RWPE1 (cell line): ENCODE measurements at places on chromosomes 7 and 10.

DNA sequence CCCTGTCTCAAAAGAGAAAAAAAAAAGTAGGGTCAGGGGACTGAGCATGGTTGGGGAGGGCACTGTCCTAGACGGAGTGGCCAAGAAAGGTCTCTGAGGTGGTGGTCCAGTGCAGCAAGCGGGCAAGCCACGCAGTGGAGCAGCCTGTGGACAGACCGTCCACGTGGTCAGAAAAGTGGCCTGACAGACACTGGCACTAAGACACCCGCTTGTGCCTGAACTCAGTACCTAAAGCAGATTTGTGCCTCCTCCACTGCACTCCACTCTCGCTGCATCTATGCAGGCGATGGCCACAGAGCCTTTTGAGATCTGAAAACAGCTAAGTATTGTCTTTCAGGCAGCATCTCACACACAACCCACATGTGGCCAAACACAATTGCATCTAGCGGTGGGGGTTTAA lies 8.8 kb downstream of the ASB10 start:
- no peak for DNase-seq

DNA sequence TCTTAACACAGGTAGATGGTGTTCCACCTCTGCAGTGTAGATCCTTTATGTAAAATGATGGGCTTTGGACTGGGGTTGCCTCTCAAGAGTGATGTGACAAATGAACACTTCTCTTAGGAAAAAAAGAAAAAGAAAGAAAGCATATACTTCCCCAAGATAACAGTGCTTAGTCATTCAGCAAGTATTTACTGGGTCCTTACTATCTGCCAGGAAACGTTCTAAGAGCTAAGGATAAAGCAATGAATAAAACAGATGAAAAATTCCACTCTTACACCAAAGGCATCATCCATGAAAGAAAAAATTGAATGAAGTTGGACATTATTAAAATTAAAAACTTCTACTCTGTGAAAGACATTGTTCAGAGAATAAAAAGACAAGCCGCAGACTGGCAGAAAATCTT lies 177.3 kb downstream of the C7orf25 start:
- DNase-seq: no peak

DNA sequence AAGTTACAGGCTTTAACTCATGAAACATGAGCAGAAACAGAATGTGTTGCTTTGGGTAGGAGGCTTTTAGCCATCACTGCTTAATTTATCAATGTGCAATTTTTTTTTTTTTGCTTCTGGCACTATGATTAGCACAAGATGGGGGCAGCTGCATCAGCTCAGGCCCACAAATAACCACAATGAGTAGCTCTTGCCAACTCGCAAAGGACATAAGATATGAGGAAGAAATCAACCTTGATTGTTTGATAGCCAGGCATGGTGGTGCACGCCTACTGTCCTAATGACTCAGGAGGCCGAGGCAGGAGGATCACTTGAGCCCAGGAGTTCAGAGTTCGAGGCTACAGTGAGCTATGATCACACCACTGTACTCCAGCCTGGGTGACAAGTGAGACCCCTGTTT lies 12.3 kb downstream of the NOD1 start:
- DNase-seq: no peak

- no peak for DNase-seq
Observed at GRCh38 chr7:17184805-17185689, 113.4 kb upstream of the AHR start.

DNA sequence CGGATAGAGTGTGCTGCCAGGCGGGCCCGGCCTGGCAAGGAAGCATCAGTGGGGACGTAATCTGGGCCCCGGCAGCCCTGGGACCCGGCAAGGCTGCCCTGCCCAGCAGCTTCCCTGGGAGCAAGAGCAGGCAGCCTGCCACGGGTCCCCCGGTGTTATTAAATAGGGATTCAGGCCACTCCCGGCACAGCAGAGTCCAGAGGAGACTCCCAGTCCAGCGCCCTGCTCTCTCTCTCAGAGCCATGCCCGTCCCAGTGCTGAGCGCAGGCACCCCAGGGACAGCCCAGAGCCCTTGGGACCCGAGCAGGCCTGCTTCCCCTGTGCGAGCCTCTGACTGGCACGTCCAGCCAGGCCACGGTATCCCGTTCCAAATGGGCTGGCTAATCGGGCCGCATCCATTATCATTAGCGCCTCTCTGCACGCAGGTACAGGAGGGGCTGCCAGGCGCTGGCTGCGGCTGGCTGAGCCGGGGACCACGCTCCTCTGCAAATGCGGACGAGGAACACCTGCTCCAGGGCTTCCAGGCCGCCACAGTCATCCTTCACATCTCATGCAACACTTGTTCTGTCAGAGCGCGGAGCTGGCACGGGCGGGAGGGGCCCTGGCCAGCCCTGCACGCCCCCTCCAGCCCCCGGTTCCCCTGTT lies 344.2 kb upstream of the MKI67 start:
- no peak for DNase-seq

DNA sequence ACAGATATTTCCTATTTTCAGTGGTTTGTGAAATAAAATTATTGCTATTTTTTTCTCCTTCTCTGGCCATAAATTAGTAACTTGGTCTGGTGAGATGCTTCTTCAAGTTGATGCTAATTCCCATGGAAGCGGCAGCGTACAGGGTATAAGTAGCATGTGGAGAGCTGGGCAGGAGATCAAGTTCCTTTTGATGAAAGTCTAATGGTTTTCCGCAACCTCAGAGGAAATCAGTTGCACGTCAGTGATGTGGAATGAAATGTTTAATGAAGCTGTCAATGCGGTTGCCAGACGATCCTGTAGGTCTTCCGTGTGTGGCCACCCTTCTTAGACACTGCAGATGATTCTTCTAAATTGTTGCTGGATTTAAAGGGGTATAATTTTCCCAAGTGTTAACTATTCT lies 236.4 kb upstream of the GRM3 start:
- no peak for DNase-seq

GRCh38 chr10:73873838-73874215 lies 528 bp downstream of the CAMK2G start:
- no peak for DNase-seq

GRCh38 chr7:46830-47140 lies 145.6 kb upstream of the FAM20C start:
- no peak for DNase-seq

DNA sequence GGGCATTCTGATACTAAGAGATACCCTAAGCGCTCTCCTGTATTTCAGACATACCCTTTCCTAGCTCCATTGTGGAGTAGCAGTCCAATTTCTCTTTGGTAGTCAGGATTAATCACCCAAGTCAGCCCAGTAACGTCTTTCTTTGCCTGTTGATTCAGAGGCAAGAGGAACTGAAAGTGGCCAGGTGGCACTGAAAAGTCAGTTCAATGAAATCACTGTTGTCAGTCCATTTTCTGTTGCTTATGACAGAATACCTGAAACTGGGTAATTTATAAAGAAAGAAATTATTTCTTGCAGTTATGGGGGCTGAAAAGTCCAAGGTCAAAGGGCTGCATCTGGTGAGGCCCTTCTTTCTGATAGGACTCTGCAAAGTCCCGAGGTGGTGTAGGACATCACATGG lies 40.2 kb downstream of the ANKRD61 start:
- no peak for DNase-seq

DNA sequence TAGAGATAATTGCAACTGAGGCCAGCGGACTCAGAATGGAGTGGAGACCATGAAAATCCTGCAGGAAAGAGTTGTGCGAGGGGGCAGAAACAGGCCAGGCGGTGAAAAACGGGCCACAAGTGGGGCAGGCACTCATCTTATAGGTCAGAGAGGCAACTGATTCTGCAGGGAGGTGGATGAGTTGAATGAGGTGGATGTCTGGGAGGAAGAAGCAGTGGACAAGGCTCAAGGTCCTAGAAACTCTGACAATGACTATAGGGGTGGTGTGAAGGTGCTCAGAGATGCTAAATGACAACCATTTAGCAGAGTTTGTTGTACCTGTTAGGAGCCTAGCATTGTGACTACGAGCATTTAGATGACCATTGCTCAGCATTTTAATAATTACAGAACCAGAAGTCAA lies 33.6 kb downstream of the MBL2 start:
- DNase-seq: no peak

DNA sequence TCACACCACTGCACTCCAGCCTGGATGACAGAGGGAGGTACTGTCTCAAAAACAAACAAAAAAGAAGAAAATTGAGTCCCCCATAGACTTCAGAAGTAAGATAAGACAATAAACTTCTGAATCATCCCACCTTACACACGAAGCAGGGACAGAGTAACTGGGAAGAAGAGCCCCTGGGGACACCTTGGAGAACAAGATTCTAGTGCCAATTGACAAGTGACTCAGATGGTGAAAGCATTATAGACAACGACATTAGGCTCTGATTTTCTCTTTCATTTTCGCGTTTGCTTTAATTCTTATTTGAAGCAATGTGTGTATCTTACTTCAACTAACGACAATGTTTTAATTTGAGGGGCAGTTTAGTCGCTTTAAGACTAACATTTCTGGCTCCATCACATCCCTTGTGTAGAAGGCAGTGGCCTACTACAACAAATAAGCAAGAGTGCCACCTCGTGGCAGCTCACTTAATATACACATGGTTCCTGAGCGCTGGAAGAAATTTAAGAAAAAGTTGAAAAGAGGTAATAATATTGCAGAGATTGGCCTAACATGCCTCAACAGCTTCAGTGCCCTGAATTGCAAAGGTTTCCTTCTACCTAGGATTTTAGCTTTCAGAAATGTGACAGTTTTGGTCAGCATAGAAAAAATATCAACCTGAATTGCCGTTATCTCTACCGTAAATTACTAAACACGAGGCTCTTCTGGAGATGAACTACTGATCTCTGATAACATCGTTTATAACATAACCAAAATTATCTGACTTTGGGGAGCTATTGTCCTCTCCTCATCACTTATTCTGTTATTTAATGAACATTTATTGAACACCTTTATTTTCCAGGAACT lies 36.7 kb downstream of the ASNS start:
- peak; percentile 19 for DNase-seq

DNA sequence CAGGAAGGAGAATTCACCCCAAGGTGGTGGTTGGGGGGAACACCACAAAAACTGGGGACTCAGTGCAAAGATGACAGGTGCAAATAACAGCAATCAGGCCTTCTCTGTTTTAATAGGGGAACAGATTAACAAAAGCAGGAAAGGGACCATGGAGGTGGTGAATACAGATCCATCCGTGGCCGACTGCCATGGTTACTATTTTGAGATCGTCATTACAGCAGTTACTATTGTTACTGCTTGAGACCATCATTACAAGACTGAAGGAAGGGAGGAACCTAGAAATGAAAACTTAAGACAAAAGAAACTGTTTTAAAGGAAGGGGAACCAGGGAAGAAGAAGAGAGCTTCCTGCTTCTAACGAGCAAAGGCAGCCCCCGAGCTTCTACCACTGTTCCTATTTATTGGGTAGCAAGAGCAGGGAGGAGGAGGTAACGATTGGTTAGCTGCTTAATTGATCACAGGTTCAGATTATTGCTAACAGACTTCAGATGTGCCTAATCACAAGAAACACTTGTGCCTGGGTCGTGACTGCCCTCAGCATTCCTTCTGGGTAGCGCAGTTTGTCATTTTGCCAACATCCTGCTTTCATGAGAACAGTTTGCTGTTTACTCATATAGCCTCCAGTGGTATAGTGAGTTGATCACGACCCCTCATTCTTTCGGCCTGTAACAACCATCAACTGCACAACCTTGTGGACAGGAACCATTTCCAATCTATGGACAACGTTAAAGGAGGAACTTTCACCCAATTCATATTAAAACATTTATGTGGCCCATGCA lies 216.3 kb downstream of the CHCHD3 start:
- no peak for DNase-seq

GRCh38 chr7:45712057-45712689 lies 138.0 kb downstream of the ADCY1 start:
- DNase-seq: no peak

GRCh38 chr10:132532749-132533560 lies 4.6 kb upstream of the INPP5A start:
- DNase-seq: peak; percentile 91

GRCh38 chr10:121405096-121405495 lies 193.1 kb downstream of the FGFR2 start:
- DNase-seq: no peak

- no peak for DNase-seq
Observed at GRCh38 chr10:52993109-52993508, 220.5 kb upstream of the MBL2 start.

GRCh38 chr7:15462721-15463389 lies 99.0 kb downstream of the AGMO start:
- DNase-seq: no peak

- no peak for DNase-seq
Observed at GRCh38 chr7:156031679-156032478, 219.6 kb upstream of the SHH start.

- DNase-seq: no peak
Observed at GRCh38 chr7:150715293-150715692, 1.1 kb upstream of the GIMAP1 start.
